ENCODE measurements at places on chromosomes 6 and 20.

- DNase-seq: no peak
Observed at GRCh38 chr20:19232997-19233794, 20.8 kb downstream of the SLC24A3 start.

DNA sequence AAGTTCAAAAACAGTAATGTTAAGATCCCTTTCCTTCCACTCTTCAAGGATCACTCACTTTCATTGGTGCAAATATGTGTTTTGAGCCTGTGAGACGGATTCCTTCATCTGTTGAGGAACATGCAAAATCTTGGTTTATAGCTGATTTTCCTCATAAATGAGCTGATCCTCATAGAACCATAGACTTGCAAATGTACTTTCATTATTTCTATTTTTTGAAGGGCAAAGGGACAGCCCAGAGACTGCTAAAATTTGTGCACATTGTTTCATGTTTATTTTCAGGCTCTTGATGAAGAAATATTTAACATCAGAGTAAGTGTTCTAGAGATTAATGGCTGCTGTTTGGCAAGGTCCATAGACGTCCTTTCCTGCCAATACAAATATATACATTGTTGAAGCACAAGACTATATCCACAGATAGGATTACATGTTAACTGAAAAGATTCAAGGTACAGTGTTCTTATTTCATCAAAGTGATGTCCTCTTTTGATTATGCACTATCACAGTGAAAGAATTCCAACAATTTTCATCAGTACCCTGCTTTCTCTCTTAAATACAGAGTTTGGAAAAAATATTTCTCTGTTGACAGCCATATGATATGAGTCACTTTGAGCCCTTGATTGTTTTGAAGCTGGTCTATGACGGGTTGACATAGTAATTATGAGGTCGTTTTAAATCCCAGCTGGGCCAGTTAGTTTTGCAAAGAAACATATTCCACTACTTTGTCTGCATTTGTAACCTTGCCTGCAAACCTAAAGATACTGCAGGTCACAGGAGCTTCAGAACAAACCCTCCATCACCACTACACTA lies 95.7 kb downstream of the FILIP1 start:
- DNase-seq: peak; percentile 75

GRCh38 chr6:16751251-16751946 lies 9.9 kb downstream of the ATXN1 start:
- peak; percentile 87 for DNase-seq

- DNase-seq: no peak
Observed at GRCh38 chr6:73030791-73031782, 194.2 kb downstream of the KHDC1L start.

DNA sequence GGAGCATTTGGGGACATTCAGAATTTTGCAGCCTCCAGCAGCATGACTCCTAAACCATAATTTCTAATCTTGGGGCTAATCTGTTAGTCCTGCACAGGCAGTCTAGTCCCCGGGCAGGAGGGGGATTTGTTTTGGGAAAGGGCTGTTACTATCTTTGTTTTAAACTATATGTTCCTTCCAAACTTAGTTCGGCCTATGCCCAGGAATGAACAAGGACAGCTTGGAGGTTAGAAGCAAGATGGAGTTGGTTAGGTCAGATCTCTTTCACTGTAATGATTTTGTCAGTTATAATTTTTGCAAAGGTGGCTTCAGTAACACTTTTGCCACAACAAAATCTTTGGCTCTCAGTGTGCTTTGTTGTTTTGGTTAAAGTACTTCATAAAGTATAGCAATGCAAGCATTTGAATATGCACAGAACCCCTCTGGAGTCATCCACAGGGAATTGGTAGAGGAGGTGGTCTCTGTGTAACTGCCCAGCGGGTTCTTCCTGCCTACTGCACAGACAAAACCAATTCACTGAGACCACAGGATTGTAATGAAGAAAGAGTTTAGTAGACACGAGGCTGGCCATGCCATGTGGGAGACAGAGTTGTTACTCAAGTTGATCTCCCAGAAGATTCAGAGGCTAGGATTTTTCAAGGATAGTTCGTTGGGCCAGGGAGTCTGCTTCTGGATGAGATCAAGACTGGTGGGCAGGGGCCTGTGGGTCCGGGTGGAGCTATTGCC lies 224.1 kb upstream of the MYLIP start:
- DNase-seq: no peak

DNA sequence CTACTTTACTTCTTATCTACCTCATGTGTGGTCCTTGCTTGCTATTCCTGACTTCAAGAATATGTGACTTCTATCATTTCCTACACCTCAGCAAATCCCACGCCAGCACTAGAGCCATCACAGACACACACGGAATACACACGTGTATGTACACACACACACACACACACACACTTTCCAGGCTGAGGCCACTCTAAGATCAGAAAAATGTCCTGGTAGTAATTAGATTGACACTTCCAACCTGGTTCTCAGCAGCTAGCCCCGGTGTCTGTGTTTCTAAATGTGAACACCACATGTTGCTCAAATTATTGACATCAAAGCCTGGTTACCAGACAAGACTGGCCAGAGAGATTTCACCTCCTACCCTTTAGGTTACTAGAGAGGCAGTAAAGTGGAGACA lies 54.1 kb upstream of the SASH1 start:
- DNase-seq: no peak

DNA sequence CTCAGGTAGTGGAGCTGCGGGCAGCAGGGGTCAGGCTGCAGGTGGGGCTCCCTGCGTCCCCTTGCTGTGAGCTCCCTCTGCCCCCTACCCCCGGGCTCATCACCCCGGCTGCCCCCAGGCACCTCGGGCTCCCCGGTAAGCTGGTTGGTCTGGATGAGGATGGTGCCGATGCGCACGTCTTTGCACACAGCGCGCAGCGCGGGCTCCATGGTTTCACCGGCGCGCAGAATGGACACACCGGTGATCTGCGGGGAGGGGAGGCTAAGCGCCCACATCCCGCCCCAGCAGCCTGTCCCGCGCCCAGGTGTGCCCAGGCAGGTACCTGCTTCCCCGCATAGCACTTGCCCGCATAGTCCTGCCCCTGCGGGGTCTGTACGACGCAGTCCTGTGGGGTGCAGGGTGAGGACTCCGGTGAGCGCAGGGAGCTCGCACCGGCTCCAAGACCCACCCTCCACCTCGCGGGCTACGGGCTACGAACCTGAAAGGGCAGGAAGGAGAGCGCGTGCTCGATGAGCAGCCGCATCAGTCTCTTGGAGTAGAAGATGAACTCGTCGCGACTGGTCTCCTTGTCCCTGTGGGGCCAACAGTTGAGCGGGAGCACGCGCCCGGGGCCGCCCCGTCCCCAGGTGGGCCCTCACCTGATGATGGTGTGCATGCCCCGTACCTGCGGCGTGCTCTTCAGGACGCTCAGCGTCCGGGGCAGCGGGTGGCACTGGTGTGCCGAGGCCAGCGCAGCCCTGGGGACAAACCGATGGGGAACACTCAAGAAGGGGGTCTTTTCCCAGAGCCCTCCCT lies 15.5 kb downstream of the UCKL1 start:
- DNase-seq: no peak

GRCh38 chr6:100452998-100453397 lies 11.7 kb downstream of the SIM1 start:
- DNase-seq: peak; percentile 69

- DNase-seq: peak; percentile 61
Observed at GRCh38 chr6:16999491-17000436, 102.1 kb upstream of the STMND1 start.

GRCh38 chr20:62832212-62832922 lies 15.5 kb downstream of the COL9A3 start:
- no peak for DNase-seq

- no peak for DNase-seq
Observed at GRCh38 chr6:159836718-159837490, 36.8 kb downstream of the PNLDC1 start.

GRCh38 chr6:119453242-119454200 lies 104.0 kb upstream of the MAN1A1 start:
- DNase-seq: no peak

DNA sequence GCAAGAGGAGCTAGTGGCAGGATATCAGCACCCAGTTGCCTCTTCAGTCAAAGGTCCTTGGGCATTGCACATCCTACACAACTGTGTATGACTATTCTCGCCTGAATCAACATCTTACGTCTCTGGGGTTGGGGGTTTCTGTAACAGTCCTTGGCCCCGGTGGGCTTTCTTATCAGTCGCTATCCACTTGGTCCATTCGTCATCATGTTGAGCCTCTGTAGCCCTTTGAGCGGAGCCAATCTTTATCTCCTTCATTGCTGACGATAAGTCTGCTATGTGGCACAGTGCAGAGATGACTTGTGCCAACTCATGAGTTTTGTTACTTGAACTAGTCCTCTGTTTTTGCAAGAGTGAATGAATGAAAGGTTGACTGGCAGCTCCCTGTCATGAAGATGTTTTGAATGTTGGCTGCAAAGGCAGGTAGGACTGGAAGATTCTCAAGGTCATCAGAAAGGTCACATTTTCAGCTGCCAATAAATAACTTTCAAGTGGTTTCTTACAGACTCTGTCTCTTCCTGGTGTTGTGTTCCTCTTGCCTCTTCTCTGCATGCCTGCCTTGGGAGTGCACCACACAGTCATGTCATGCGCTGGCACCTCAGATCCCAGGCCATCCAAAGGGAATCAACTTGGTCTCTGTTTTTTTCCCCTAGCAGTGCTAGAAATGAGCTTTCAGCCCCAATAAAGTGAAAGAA lies 238.9 kb downstream of the SLC24A3 start:
- no peak for DNase-seq
